ENCODE measurements at places on chromosomes 5 and 9. TPM values are rescaled to one million over a fixed set of nuclear protein-coding genes. Genes with fewer than 3 reads are reported as not detected.

DNA sequence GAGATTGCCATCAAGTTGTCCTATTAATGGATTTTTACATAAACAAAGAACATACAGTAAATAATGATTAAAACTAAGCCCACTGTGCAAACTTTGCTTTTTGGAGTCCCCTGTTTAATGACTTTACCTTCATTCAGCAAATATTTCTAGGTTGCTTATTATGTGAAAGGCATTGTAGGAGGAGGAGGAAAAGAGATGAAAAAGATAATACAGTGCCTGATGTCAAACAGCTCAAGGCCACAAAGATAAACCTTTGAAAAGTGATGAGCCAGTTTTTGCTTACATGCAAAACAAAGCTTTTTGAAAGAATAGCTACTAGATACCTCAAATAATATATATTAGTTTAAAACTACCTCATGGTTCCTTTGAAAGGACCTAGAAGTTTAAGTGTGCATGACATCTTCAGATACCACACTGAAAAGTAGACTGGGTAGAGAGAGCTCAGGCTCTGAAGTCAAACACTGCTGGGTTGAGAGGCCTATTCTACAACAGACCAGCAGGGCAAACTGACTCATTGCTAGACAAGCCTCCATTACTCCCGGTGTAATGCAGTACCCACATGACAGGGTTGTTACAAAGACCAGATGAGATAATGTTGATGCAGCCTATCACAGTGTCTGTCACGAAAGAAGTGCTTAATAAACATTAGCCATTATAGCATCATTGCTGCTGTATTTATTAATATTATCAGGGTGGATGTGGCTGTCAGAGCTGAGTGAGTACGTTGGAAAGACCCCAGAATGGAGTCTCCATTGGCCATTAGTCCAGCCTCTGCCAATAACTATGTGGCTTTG lies 11.8 kb downstream of the DEPDC1B start:
- no peak for DNase-seq

DNA sequence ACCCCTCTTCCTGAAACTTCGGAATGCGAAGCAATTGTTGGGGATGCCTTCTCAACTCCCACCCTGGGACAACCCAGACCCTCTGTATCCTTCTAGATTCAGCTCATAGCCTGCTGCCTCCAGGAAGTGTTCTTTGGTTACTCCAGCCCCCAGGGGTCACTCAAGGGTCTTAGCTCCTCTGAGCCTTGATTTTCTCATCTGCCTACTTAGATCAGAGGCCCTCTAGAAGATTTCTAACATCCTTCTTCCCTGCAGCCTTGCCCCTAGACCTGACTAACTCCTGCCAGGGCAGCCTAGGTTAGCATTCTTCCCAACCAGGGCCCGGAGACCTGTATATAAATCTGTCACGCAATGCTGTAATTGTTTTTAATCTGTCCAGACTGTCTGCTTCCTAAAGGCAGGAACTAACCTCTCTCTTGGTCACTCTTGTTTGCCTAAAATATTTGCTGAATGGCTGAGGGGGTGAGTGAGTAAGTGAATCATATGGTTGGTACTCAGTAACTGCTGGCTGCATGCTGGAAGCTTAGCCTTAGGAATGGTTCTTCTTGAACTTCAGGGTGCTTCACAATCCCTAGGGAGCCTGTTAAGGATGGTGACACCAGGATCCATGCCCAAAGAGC lies 8.2 kb downstream of the GALNT10 start:
- DNase-seq, result no peak

DNA sequence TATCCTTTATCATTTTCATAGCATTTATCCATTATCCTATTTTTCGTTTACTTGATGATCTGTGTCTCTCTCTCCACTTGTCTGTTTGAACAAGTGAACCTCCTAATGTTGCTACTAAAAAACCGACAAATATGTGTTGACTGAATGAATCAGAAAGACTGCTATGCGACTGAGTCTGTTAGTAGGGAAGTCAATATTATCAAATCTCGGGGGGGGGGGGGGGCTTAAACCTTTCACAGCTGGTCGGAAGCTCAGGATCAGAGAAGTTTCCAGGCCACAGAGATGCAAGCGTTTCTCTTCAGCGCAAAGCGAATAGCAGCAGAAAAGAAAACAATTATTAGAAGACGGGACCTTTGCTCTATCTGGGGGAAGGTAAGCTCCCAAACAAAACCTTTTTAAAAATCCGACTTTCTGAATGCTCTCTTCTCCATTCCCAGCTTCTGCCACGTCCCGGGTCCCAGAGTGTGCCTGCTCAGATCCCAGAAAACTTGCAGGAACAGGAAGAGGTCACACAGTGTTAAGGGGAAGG lies 412 bp downstream of the RIOK2 start:
- DNase-seq, result no peak

GRCh38 chr5:173671121-173671949 lies 54.9 kb upstream of the BOD1 start:
- no peak for DNase-seq

The PDE8B gene
- polyA plus RNA-seq, result 2.2 TPM

The TMEM8B gene
- 16.1 TPM for polyA plus RNA-seq

DNA sequence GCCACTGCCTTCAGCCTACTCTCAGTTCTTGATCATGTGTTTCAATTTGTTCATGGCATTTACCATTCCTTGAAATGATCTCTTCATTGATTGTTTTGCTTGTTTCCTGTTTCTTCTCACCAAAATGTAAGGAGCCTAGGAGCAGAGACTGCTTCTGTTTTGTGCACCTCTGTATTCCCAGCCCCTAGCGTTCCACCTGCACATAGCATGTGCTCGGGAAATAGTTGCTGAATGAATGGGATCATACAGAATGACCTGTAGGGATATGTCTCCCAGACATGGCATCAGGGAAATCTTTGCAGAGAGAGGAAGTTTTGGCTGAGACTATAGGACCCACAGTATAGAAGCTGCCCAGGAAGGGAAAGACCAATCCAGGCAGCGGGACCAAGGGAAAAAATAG lies 6.2 kb upstream of the CERCAM start:
- no peak for DNase-seq

DNA sequence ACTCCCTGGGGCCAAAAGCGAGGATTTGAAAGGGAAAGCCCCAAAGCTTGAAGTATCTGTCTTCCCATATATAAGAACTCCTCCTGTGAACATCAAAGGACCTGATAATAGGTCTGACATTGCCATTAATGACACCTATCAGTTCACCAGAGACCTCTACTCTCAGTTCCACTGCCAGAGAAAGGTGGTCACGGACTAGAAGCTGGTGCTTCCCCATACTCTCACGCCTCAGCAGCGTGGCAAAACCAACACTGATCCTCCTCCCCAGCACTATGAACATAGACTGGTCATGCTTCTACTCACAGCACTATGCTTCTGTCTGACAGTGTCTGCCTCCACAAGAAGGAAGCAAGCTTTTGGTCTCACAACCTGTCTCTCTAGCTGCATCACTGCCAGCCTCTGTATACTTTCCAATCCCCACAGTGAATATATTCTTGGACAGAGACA lies 37.9 kb downstream of the NRG2 start:
- no peak for DNase-seq

- no peak for DNase-seq
Measured at GRCh38 chr5:69046375-69046957, 47.3 kb upstream of the SLC30A5 start.

The BAAT gene
- polyA plus RNA-seq, result 0.54 TPM

GRCh38 chr5:179326122-179326927 lies 18.9 kb downstream of the ADAMTS2 start:
- DNase-seq, result peak; percentile 95

DNA sequence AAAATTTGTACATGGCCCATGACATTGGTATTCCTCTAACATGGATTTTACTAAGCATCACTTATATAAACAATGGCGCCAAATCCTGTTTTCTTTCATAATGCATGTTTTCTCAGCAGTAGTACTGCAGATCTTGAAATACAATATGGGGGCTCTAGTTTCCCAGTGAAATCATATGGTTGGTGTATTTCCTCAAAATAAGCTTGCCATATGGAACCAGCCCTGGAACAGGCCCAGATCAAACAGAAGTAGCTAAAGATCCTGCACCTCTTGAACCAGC lies 163.9 kb downstream of the ZNF608 start:
- no peak for DNase-seq

- no peak for DNase-seq
Measured at GRCh38 chr5:38753776-38754175, 92.0 kb upstream of the OSMR start.

DNA sequence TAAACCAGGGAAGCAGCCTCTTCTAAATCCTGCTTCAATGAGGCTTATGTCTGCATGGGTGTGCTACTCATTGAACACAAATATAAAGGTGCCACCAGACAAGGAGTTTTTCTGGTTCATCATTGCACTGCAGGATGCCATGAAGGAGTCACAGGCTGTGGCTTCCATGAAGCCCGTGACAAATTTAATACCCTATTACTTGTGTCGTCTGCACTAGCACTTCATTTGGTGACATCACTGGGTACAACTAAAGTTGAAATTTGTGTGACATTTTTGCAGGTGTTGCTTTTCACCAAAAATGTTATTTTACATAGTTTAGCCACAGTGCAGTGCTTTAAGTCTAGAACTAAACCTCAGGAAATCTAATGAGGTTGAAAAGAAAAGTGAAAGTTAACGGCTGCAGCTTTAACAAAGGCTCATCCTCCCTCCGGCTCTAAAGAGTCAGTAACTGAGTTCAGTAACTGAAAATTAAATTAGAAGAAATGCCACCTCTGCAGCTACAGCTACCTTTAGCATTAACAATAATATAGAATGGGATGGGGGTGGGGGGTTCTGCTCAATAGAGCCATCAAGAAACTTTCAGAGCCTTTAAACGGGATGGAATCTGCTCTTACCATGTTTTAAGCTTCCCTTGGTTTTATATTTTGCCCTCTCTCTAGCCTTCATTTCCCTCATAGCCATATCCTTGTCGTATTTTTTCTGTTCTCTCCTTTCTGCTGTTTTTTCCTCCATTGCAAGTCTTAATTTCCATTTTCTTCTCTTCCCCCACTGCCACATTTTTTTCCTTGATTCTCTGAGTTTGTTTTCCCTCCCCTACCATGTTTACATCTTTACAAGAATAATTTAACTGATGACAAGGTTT lies 233.8 kb upstream of the TMEM161B start:
- no peak for DNase-seq

- no peak for DNase-seq
Measured at GRCh38 chr9:121133104-121133816, 58.5 kb downstream of the CNTRL start.

The PCDHGB6 gene
- polyA plus RNA-seq, result 2.9 TPM

The NR5A1 gene
- not detected for polyA plus RNA-seq

- no peak for DNase-seq
Measured at GRCh38 chr5:135598691-135599395, 20.1 kb upstream of the CXCL14 start.

The ACOT12 gene
- polyA plus RNA-seq, result not detected

The PCDHB16 gene
- polyA plus RNA-seq, result 6.3 TPM

- no peak for DNase-seq
Measured at GRCh38 chr5:7925961-7926695, 57.2 kb downstream of the MTRR start.

GRCh38 chr9:89658931-89659330 lies 54.1 kb downstream of the GADD45G start:
- DNase-seq, result no peak

DNA sequence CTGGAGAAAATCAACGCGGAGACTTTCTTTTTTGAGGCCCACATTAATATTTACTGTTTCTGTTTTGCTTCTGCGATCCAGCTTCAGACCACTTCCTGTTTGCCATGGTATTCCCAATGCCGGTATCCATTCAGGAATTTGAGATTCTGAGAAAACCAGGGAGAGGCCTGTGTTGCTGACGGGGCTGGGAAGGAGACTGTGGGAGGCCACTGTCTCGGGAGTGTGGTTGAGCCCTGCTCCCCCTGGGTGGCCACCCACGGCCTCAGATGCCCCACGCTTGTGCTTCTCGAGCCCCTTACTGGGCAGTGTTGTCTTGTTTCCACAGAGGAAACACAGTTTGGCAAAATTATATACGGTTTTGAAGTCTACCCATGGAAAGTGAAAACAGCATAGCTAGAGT lies 403.6 kb upstream of the IRX2 start:
- no peak for DNase-seq

DNA sequence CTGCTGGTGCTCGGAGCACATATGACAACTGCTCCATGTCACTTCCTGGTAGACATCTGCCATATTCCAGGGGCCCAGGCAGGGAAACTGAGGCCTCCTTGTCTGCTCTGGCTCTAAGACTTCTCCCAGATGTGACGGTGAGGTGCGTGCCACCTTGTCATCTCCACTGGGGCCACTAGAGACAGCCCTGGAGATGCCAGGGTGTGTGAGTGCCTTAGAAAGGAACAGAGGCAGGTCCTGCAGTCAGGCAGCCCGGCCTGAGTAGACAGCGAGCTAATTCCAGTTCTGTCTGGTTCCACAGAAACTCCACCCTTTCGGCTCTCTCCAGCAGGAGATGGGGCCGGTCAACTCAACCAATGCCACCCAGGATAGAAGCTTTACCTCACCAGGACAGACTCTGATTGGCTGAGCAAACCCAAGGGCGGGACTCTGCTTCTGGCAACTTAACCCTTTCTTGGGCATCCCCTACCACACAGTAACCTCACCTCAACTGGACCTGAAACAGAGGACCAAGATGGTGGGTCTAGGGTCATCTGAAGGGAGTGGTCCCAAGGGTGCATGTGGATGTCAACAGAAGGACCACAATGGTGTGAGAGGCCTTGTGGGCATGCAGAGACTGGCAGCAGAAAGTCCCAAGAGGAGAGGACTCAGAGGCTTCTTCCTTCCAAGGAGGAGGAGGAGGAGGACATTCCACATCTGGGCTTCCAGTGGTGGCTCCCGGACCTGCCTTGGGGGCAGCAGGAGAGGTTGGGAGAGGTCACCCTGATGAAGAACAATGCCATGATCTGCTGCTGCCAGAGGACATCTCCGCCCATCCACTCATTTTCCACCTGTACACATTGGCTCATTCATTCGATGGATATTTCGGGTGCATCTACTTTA lies 77.7 kb downstream of the RGS3 start:
- DNase-seq, result peak; percentile 50

The OTP gene
- polyA plus RNA-seq, result not detected

DNA sequence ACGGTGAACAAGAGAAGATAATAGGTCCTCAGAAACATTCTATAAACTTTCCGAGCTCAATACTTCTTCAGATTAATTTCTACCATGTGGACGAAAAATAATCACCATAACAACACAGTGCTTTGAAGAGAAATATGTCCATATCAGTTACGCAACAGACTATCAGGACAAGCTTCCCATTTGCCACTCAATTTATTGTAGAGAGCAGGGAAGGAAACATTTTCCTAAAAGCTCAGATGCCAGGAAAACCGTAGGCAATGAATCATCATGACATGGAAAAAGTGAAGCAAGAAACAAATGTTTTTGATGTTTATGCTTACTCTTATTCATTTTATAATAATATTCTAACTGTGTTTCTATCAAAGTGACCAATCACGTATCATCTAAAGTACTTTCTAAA lies 87.6 kb downstream of the S1PR3 start:
- no peak for DNase-seq

- DNase-seq, result peak; percentile 82
Measured at GRCh38 chr9:88578121-88579049, 43.4 kb downstream of the NXNL2 start.

GRCh38 chr5:8730194-8730593 lies 815.7 kb downstream of the SEMA5A start:
- no peak for DNase-seq
